ENCODE measurements at places on chromosomes 5 and 9.

GRCh38 chr9:128568470-128569078, 16.2 kb downstream of the SPTAN1 start:
- no peak for DNase-seq

GRCh38 chr9:79254900-79255650, 316.7 kb upstream of the TLE4 start:
- no peak for DNase-seq

DNA sequence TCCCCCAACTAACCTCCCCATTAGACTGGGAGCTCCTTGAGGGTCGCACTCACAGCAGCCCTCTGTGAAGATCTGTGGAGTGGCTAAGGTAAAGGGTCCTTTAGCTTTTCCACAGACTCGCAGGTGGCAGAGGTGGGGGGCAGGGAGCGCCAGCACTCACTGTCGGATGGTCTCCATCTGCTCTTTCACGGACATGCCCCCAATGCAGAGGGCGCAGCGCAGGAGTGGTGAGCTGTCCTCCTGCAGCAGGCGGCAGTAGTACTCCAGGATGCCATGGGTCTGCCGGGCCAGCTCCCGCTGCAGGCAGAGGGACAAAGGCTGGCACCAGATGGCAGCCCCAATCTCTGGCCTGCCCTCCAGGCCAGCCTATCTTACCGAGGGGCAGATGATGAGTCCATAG, 2.2 kb downstream of the DDX41 start:
- no peak for DNase-seq

GRCh38 chr5:80623999-80624398, 30.5 kb upstream of the MSH3 start:
- DNase-seq = no peak

All from activated naive CD4-positive, alpha-beta T cell treated with Interleukin-2 at 50 U/mL for 16 hours (primary cell).